ENCODE measurements at places on chromosomes 11 and 22. TPM values are rescaled to one million over a fixed set of nuclear protein-coding genes. Genes with fewer than 3 reads are reported as not detected.

DNA sequence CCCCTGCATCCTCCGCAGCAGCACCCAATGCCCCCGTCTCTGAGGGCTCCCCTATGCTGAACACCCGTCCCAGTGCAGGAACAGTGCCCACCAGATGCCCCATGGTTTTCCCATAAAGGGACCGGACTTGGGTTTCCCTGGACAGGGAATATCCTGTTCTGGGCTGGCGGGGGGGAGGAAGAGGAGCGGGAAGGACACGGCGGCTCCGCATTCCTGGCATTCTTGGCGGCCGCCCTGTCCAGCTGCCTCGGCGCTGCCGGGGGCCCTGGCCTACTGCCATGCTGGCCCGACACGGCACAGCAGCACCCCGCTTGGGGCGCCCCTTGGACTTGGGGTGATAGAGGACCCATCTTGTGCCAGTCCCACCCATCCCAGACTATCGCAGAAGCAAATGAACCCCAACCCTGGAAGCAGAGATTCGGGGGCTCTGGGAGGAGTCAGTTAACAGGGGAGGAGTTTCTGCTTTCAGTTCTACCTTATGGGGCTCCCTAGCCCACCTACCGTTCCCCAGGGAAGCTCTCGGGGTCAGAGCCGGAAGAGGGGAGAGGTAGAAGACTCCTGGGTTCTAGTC is 23.7 kb upstream of the CBX7 start:
- DNase-seq, result peak; percentile 74

- no peak for DNase-seq
These were observed 352.8 kb upstream of the FAT3 start for GRCh38 chr11:91871791-91872190.

The SLC22A9 gene
- total RNA-seq, result not detected

DNA sequence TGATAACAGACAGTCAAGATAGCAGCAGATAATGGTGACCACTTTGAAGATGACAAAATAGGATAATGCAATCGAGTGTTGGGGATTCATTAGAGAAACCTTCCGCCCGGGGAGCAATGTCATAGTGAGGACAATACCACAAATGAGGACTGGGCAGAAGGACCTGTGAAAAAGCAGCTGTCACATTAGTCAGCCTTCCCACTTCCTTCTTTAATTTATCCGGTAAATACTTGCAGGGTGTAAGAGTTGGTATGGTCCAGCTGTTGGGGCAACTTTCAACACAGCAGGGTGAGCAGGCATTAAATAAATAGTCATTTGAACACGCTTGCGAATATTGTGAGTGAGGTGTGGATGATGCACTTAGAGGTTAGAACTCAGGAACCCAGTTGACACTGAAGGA is 132.5 kb upstream of the KIRREL3 start:
- DNase-seq, result no peak

The HEPACAM gene
- not detected for total RNA-seq

- DNase-seq, result peak; percentile 56
These were observed 1.0 kb downstream of the PGGHG start for GRCh38 chr11:289712-290620.

The TMPRSS6 gene
- total RNA-seq, result not detected

The ZNF408 gene
- 12.0 TPM for total RNA-seq

DNA sequence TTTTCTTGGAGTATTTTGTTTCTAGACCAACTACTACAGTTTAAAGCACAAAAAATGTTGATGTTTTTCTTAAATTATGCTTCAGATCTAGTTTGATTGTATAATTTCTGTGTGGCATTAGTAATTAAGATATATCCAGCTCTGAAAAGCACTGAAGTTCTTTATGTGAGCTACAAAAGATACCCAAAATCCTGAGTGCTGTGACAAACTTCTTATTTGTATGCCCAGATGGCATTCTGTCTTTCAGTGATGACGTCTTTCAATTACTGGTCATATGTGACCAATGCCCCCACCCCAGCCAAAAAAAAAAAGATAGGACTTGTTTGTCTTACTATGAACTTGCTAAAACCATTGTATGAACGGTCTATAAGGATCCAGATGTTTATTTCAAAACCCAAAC is 51.3 kb downstream of the BIRC2 start:
- no peak for DNase-seq

- no peak for DNase-seq
These were observed 49.5 kb downstream of the PRR5L start for GRCh38 chr11:36345535-36346141.

The SPON1 gene
- 1.2 TPM for total RNA-seq

DNA sequence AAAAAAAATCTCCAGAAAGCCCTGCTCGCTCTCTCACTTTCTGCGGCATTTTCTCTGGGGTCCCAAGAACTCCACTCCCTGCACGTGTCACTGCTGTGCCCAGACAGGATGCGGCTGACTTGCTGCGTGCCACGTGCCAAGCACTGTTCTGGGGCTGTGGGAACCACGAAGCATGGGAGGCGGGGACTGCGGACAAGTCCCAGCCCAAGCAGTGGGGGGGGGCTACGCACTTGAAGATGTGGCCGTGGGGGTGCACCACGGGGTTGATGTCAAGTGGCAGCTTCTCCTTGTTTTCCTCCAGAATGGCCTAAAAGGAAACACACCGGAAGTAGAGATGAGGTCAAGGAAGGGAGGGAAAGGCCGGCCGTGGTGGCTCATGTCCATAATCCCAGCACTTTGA is 10.8 kb downstream of the TTLL12 start:
- DNase-seq, result no peak

- no peak for DNase-seq
These were observed 106.9 kb upstream of the NAV2 start for GRCh38 chr11:19605520-19606371.

DNA sequence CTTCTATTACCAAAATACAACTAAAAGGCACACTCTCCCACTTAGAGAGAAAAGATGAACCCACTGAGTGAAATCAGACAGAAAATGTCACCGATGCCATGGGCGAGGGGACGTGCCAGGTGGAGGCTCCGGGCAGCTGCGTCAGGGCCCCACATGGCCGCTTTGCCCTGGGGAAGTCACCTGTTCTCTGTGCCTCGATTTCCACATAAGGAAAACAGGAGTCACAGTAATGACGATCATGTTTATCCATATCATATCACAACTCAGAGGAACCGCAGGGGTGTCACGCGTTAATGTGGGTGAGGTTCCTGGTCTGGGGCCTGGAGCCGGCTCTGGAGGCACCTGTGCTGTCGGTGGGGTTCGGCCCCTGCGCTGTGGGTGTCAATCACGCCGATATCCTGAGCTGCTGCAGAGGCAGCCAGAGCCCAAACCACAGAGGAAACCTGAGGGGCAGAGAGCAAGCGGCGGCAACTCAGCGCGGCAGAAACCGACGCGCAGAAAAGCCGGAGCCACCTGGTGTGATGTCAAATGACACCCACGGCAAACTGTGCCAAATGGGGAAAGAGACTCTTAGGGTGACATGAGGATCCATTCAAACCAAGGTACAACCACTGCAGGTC is 243.7 kb downstream of the BRD1 start:
- DNase-seq, result no peak

DNA sequence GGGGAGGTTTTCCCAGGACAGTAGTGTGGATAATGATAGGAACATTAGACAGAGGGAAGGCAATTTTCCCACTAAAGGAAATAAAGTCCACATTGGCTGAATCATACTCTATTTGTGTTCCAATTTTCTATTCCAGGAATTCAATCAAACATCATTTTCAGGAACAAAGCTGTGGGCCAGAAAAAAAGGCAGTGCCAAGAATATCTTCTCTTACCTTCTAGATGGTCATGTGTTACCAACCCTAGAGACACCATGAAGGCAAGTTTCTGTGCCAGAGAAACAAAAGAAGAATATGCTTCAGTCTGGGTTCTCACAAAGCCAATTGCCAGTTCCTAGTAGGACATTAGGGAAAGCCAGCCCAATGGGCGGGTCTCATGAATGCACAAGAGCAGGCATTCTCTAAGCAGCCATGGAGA is 27.5 kb downstream of the LARGE2 start:
- no peak for DNase-seq

- DNase-seq, result no peak
These were observed 896.7 kb upstream of the ANO3 start for GRCh38 chr11:25435197-25435596.

The DLG2 gene
- total RNA-seq, result 3.8 TPM

- DNase-seq, result peak; percentile 38
These were observed 53.5 kb downstream of the OTOG start for GRCh38 chr11:17600316-17601255.

GRCh38 chr11:128501008-128501407 is 86.3 kb downstream of the ETS1 start:
- no peak for DNase-seq

DNA sequence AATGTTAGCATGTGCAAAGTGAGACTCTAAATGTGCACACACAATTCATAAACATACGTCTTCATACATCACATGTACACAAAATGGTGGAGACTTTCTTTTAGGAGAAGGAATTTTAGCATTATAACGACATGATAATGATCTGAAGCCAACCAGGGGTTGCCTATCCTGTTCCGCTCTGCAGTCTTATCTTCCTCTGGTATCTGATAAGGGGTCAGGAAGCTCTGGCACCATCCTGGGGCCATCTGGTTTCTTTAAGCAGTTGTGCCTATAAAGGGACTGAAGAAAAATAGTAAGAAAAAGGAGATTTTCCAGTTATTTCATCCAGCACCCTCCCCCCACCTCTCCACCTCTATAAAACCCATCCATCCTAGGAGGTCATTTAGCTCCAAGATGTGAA is 5.8 kb upstream of the NUP50 start:
- DNase-seq, result no peak

DNA sequence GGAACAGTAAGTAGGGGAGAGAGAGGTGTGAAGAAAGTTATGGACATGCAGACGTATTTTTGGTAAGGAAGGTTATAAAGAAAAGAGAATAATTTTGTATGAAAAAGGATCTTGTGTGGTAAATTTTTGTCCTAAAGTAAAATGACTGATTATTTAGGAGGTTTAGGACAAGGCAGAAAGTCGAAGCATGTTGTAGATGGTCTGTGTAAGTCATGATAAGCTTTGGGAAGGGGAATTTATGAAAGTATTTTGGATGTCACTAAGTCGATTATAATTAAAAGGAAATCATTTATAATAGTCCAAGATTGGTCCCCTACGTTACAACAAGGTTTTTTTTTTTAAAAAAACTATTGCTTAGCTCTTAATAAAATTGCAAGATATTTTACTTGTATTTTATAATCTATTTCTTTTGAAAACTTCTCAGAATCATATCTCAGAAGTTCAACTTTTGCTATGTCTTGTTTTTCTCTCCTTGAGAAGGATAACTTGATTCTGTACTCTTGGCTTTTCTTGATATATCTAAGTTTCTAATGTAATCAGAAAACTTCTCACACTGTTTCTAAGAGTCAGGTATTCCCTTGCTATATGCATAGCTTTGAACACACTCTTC is 10.9 kb upstream of the CABP2 start:
- no peak for DNase-seq

The SLC2A11 gene
- 11.8 TPM for total RNA-seq

DNA sequence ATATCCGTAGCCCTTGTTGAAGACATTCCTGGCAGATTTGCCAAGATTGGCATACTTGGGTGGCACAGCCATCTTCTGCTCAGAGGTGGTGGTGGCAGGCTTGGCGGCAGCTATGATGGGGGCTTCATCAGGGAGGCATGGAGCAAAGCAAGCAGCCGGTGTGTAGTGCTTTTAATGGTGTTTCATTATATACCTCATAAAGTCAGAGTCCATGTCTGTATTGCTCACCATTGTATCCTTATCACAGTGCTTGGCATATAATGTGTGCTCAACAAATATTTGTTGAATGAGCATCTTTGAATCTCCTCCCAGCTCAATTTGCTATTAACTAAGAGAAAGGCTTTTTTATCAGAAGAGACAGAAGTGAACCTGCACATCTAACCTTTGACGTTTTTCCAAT is 7.8 kb upstream of the DNHD1 start:
- DNase-seq, result no peak

DNA sequence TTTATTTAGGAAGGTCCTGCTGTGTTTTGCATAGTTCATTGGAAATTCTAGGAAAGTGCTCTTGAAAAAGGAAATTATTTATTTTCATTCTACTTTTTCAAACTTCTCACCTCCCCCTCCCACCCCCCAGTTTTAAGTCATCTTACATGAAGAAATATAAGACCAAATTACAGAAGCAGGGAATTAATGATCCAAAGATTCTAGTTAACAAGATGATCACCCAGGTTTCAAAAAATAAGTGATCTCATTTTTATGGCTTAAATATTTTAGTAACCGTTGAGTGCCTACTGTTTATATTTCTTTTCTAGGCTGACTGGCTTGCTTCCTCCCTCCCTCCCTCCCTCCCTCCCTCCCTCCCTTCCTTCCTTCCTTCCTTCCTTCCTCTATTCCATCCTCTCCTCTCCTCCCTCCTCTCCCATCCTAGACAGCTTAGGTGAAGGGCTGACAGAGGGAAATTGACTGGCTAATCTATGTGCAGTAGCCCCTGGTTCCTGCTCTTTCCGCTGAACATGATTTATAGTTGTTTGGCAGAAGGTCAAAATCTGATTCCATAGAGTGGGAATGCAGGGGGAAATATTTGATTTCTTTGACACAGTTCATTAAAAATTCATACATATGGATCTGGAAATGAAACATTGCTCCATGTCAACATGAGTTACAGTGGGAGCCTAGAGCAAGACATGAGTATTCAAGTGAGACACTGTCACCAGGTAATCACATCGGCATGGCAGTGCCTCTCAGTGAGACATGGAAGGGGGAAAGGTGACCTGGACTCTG is 123.4 kb downstream of the COMMD9 start:
- DNase-seq, result no peak

The SCUBE2 gene
- total RNA-seq, result 2.2 TPM

GRCh38 chr11:44976576-44976975 is 25.9 kb upstream of the TP53I11 start:
- DNase-seq, result no peak

DNA sequence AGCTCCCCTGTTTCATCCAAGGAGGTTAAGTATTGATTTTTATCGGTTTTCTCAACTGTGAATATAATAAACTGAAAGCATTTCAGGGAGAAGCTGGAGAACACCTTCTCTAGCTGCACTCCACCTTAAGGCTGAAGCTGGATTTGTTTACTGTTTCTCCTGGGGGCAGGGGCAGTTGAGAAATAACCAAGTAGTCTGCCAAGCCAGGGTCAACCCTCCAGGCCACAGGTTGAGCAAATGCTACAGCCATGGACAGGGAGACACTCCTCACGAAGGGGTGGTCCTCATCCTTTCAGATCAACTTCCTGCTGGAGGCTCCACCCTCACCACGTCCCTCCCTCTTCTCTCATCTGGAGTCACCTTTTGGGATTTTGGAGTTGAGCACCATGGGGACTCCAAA is at the start of gene TTC36:
Gene TTC36 (plus strand): TSS at position 366 of the 400 bp plus-strand sequence. CDS start 21 bp downstream, at position 387.
- DNase-seq, result no peak

DNA sequence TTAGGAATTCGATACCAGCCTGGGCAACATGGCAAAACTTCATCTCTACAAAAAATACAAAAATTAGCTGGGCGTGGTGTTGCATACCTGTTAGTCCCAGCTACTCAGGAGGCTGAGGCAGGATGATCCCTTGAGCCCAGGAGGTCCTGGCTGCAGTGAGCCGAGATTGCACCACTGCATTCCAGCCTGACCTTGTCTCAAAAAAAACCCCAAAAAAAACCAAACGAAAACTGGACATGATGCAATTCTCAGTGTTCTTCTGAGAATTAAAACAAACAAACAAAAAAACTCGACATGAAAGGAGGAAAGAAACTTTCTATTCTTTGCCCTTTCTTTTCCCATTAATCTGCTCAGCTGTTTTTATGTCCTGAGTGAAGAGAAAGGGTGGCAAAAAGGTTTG is 7.4 kb downstream of the MED17 start:
- DNase-seq, result no peak

GRCh38 chr22:19519041-19519926 is 4.9 kb downstream of the CLDN5 start:
- no peak for DNase-seq

Measured in psoas muscle (tissue), 8 donors.